Hepatic stellate cell (primary cell): ENCODE measurements at places on chromosomes 5 and 9.

- peak; percentile 51 for DNase-seq
Observed at GRCh38 chr9:16180546-16180945, 627.7 kb downstream of the CCDC171 start.

DNA sequence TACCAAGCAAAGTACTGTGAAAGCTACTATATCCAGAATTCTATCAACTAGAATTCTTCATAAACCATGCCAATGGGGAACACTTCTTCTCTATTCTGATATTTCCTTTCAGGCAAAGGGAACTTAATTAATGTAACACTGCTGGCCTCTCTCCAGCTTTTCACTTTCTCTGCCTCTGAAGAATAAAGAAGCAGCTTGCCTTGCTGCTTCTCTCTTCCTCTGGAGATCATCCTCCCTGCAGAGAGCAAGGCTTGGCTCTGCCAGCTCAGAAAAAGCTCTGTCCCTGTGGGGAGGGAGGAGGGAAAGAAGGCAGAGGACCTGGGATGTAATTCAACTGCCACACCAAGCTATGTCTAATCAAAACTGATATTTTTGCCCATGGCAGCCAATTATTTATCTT lies 6.5 kb downstream of the CTNND2 start:
- DNase-seq, result no peak

DNA sequence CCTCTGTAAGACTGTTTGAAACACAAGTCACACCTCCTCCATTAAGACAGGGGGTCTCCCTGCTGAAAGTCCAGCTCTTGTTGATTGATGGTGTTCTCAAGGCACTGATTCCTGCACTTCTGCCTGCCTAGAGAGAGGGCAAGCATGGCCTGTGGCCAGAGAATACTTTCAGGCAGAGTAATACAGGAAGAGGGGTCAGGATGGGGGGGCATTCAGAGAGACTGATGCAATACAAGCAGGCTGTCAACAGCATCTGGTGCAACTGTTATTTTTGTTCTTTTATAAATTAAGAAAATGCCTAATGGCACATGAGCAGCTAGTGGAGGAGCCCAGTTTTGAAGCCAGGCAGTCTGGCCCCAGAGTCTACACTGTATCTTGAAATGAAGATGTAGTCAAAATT lies 302.2 kb downstream of the DIRAS2 start:
- no peak for DNase-seq

DNA sequence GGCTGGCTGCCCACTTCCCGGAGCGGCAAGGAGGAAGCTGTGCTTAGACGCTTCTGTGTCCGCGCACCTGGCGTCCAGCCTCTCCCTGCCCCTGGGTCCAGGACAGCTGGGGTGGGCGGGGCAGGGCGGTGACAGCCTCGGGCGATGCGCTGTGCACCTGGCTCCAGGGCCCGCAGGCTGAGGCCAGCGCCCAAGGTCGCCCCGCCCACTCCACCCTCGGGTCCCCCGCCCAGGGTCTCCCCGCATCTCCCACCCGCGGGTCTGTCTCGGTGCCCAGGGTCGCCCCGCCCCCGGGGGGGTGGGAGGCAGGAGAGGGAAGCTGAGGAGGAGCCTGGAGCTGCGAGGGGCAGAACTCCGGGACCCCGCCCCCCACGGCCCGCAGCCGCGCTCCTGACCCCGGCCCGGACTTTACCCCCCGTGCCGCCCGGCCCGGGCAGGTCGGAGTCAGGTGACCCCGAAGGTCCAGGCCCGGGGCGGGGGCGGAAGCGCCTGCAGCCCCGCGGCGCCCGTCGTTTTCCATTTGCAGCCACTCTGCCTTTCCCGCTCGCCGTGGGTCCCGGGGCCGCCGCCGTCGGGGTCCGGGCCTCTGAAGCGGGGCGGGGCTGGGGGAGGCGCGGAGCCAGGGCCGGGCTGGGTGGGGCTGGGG lies at the start of gene ENTPD8:
Gene ENTPD8 (minus strand): TSS at position 69 of the 646 bp plus-strand sequence. CDS start 3,072 bp downstream, outside the sequence.
- DNase-seq, result no peak

DNA sequence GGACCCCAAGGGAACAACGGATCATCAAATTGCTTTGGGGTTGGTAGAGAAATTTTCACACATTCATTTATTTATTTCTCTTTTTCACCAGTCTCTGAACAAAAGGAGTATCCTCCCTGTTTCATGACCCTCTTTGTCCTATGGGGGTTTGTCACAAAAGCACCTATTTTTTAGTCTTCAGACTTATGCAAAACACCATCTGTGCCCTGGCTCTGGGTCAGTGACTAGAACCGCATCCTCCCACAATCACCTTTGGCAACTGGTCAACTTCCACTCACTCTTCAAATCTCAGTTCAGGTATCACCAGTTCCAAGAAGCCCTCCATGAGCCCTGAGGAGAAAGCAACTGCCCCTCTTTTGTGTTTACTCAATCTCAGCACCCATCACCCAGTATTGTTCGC lies 395.7 kb downstream of the CDK5RAP2 start:
- DNase-seq, result no peak

- DNase-seq, result no peak
Observed at GRCh38 chr9:92424340-92424739, at the start of gene OMD. Gene OMD (minus strand): TSS chr9:92424471. CDS start chr9:92417558, 6,913 bp downstream.

DNA sequence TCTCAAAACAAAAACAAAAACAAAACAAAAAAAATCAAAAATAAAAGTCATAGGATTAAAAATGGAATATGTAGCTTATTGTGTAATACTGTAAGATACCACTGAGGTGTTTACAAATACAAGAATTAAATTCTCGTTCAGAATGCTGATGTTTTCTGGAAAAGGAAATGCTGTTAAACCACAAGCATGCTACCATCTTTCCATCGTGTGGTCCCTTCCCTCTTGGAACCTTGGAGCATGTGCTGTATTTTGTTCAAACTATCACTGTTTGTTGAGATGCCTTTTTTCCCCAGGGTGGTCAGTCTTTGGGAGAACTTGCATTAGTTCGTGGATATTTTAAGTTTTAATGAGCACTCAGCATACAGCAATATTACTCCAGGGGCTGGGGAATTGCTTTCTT lies 39.7 kb downstream of the SUB1 start:
- no peak for DNase-seq

- no peak for DNase-seq
Observed at GRCh38 chr5:74201334-74202081, 439.0 kb downstream of the ENC1 start.

- no peak for DNase-seq
Observed at GRCh38 chr9:93952119-93952783, 2.9 kb downstream of the BARX1 start.

GRCh38 chr5:77946381-77947040 lies 170.4 kb upstream of the TBCA start:
- DNase-seq, result no peak

DNA sequence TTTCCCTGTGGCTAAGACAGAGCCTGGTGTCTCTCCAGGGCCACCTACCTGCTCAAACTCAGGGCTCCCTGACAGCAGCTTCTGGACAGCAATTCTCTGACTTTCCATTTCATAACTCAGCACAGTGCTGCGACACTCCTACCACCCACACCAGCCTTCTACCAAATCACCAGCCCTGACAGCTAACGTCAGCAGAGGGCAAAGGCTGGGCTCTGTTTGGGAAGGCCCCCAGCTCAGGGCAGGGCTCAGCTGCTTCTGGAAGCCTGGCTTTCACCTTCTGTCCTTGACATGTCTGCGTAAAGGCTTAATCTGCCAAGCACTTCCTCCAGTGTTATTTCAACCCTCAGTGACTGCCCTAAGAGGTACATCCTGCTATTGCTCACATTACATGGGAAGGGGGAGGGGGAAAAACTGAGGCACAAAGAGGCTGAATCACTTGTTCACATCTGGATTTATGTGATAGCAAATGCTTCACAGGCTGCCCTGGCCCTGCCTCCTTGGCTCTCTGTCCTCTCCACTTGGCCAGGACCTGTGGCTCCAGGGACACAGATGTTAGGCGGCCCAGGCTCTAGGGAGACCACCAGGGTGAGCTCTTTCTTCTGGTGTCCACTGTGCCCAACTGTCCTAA lies 102.5 kb upstream of the PANK3 start:
- DNase-seq, result peak; percentile 17

DNA sequence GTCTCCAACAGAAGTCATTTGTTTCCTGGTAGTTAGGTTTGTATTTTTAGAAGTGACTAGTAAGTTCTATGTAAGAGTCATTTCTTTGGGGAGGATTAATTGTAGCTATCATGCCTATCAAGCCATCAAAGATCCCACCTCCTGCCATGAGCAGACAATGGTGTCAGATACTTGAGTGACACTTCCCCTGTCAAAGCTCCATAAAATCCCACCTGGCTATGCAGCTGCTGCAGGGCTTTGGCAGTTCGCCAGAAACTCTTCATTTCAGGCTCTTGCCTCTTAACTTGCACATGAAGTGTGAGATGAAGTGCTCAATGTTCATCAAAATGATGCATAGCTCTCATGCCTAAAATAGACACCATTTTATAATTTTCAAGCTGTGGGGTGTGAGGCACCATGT lies 312.1 kb downstream of the CDH12 start:
- no peak for DNase-seq

DNA sequence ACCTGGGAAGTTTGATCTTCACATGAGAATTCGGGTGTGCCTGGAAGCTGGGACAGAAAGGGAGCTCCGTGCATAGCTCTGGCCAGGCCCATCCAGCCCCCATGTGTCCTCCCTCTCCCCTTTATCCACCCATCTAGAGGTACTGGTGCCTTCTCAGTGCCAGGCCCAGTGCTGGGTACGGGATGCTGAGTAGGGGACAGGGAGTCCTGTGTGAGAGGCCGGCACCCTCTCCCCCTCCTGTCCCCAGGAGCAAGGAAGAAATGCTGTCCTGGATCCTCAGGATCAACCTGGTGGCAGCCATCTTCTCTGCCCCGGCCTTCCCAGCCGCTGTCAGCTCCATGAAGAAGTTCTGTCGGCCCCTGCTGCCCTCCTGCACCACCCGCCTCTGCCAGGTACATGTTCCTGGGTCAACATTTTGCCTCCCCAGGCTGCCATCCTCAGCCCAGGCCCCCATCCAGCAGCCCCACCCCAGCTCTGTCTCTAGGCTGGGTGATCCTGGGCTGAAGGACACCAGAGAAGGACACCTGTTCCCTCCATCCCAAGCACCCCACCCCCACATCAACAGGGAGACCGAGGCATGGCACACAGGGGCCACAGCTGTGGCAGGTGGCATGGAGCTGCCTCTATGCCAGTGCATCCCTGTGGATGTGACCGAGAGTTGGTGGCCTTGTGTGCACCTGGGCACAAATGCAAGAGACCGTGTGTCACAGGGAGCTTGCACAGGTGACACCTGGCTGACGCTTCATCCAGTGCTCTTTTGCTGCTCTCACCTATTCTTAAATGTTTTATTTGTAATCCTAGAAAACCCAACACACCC lies 43.0 kb downstream of the PSD2 start:
- no peak for DNase-seq
